CD8-positive, alpha-beta memory T cell (primary cell): ENCODE measurements at places on chromosomes 5 and 9. TPM values are rescaled to one million over a fixed set of nuclear protein-coding genes. Genes with fewer than 3 reads are reported as not detected.

Gene PCYOX1L
- total RNA-seq, result 23.3 TPM

Gene LURAP1L
- total RNA-seq, result not detected

Gene FBXL17
- total RNA-seq, result 6.4 TPM

Gene ZNF354C
- total RNA-seq, result 6.0 TPM

Gene ZBTB6
- total RNA-seq, result 12.6 TPM

Gene OTP
- total RNA-seq, result not detected

Gene FSD1L
- total RNA-seq, result 3.8 TPM

Gene PAX5
- total RNA-seq, result 0.18 TPM

Gene RAPGEF6
- 25.9 TPM for total RNA-seq

Gene ZNF454
- not detected for total RNA-seq

Gene PPP1R26
- 0.59 TPM for total RNA-seq

Gene PCA3
- total RNA-seq, result not detected

Gene GCNT1
- total RNA-seq, result 14.8 TPM

Gene IRGM
- 1.1 TPM for total RNA-seq

Gene KCNV2
- not detected for total RNA-seq

Gene DAB2IP
- 0.27 TPM for total RNA-seq

GRCh38 chr5:168244838-168245559 is 46.4 kb upstream of the WWC1 start:
- DNase-seq, result no peak

- DNase-seq, result no peak
Observed at GRCh38 chr5:78726003-78726402, 77.4 kb upstream of the LHFPL2 start.

GRCh38 chr9:4769321-4770080 is 23.2 kb upstream of the RCL1 start:
- no peak for DNase-seq

DNA sequence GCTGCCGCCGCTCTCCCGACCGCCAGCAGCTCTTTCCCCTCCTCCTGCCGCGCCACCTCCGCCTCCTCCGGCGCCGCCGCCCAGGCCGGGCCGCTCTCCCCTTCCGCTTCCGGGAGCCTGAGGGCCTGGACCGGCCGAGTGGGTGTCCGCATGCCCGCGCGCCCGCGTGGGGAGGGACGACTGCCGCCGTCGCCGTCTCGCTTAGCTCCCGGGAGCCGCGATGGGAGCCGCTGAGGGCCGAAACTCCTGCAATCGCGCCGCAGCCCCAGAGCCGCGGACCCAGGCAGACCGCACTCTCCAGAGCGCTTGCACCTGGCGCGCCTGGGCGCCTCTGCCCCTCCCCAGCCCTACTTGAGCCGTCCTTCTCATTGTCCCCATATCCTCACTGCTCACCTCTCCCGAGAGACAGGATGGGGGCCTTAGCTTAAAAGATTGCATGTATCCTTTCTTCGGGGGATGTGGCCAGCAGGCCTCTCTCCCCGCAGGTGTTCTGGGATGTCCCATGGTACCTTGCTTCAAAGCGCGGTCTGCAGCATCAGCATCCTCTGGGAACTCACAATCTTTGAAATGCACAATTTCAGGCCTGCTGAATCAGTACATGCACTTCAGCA is at the start of gene ZDHHC21:
ZDHHC21 (minus strand) TSS at position 182 of the 611 bp plus-strand sequence. CDS start 19,092 bp downstream, outside the sequence.
- peak; percentile 37 for DNase-seq

DNA sequence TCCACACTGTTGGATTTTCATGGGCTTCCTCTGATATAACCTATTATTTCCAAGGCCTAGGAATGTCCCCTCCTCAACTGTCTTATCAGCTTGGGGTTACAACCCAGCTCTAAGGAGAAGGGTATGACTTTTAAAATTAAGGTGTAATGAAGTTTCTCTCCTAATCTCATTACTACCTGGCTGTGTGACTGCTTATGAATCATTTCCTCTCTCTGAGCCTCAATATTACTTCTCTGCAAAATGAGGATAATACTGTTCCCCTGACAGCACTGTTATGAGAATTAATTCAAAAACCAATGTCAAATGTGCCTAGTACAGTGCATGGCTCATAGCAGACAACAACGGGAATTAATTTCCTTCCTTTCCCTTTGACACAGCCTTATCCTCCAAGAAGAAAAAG is 118.9 kb downstream of the NR6A1 start:
- no peak for DNase-seq

DNA sequence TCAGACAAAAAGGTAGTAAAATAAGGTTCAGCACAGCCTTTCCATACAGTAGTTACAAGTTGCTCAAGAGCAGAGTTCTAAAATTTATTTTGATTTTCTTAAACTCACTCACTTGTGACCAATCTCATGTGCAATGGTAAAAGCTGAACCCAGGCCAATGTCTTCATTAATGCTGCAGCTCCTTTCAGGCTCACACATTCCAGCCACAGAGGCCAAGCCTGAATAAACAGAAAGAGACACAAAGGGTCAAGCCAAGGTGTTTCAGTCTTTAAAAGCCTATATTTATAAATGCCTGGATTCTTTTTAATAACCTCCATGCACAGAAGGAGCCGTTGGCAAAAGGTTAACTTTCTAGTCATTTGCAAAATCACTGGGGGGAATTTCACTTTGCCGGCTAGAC is 152.5 kb downstream of the ADAMTS6 start:
- no peak for DNase-seq

DNA sequence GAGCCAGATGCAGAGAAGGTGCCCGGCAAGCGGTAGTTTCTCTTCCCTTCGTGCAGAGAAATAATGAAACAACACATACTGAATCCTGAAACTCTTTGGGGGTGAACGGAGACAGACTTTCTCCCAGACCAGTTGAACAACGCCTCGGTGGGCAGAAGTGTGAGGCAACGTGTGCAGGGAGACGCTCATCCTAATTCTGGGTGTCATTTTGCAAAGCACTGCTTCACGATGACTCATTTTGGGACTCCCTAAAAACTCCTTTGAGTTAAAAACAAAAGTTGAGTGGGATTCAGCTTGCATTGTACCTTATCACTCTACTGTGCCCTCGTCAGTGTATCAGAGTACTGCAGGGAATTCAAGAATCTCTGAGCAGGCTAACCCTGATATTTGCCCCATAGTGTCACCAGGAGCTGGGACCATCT is 3.5 kb upstream of the NEK6 start:
- DNase-seq, result no peak

GRCh38 chr5:126053630-126054029 is 369.6 kb upstream of the GRAMD2B start:
- no peak for DNase-seq

GRCh38 chr5:106822851-106823250 is 847.9 kb downstream of the EFNA5 start:
- no peak for DNase-seq

- no peak for DNase-seq
Observed at GRCh38 chr9:922171-922570, 54.3 kb upstream of the DMRT3 start.

- DNase-seq, result no peak
Observed at GRCh38 chr5:57575839-57576238, 93.2 kb upstream of the ACTBL2 start.

GRCh38 chr9:94591876-94592275 is 1.7 kb downstream of the FBP2 start:
- DNase-seq, result no peak

DNA sequence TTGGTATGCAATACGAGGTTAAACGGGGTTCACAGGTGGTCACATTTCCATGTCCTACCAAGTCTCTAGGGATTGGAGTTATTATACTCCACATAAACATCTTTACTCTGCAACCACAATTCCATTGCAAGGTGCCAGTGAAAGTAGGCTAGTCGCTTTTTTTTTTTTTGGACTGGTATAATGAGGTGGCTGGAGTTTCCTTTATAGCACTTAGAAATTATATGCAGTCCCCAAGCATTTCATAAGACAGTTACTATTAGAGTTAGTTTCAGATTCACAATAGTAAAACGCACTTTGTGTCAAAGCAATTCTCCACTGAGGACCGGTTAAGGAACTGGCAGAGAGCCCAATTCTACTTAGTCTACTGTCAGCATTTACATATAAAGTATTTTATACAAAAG is 1.4 kb downstream of the MEF2C start:
- no peak for DNase-seq

- peak; percentile 44 for DNase-seq
Observed at GRCh38 chr5:1183424-1184162, 17.8 kb upstream of the SLC6A19 start.

DNA sequence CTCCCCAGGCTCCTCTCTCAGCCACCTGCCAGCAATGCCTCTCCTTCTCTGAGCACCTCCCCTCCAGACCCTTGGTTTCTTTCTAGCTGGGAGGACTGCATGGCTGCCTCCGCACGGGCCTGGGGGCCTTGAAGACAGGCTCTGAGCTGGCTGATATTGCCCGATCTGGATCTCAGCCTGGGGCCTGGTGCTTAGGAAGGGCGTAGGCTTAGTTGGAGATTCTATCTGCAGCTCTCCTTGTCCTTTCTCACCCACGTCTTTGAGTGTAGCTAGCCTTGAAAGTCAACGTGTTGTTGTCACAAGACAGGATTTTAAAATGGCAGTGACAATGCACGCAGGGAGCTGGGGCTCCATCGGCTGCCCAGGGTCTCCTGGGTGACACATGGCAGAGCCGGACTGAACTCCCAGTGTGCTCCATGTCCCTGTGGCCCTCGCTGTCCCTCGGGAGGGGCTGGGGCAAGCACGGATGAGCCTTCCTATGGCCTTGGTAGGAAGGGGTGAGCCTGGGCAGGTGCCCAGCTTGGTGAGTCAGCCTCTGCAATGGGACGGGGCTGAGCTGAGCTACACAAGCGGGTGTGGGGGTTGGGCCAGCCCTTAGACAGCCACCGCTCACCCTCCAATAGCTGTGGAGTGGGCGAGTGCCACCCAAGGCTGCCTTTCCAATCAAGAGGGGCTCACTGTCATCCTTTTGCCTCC is 9.4 kb downstream of the ADAMTSL2 start:
- no peak for DNase-seq

DNA sequence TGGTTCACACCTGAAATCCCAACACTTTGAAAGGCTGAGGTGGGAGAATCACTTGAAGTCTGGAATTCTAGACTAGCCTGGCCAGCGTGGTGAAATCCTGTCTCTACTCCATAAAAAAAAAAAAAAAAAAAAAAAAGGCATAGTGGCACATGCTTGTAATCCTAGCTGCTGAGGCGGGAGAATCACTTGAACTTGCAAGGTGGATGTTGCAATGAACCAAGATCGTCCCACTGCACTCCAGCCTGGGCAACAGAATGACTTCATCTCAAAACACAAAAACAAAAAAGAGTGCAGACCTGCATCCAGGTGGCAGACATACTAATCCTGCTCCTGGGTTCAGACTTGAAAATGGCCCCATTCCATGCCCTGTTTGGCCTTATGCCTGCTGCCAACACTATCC is 21.8 kb upstream of the ADAMTS19 start:
- no peak for DNase-seq

DNA sequence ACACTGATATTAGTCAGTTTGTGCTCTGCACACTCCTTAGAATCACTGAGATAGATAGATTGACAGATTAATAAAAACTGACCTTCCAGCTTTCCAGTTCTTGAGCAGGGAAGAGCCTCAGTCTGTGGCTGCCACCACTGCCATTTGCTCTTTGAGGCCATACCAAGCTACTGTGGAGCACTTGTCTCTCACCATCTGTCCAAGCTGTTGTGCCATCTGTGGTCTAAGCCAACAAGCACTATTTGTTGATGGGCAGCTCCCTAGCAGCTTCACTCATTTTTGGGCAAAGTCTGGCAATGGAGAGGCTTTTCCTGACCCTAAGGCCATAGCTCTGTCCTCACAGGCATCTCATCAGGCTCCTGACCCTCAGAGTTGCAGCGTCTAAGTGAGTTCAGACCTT is 30.4 kb downstream of the HTR1A start:
- no peak for DNase-seq

DNA sequence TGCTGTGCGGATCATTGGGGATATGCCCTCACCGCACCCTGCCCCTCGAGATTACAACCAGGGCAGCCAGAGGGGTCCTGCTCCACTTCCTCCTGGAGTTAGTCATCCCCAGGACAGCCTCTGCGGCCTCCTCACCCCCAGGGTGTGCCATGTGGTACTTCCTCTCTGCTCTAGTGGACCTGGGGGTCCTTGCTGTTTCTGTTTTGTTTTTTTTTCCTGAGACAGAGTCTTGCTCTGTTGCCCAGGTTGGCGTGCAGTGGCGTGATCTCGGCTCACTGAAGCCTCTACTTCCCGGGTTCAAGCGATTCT is 5.2 kb upstream of the FCN1 start:
- DNase-seq, result no peak

DNA sequence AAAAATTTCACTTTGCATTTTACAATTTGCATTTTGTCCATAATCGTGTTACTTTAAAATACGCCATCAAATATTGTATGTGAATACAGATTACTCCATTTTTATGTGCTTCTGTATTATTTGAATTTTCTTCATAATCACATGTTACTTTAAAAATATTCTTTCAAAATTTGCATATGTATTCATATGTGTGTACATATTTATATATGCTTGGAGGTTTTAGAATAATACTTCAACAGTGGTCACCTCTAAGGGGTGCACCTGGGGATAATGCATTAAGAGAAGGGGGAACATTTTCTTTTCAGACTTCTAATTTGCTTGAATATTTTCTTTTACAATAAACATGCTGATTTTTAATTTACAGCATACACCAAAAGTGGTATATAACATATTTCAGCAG is 21.9 kb upstream of the ELL2 start:
- no peak for DNase-seq

GRCh38 chr5:179791881-179792611 is 1.7 kb upstream of the LTC4S start:
- no peak for DNase-seq

DNA sequence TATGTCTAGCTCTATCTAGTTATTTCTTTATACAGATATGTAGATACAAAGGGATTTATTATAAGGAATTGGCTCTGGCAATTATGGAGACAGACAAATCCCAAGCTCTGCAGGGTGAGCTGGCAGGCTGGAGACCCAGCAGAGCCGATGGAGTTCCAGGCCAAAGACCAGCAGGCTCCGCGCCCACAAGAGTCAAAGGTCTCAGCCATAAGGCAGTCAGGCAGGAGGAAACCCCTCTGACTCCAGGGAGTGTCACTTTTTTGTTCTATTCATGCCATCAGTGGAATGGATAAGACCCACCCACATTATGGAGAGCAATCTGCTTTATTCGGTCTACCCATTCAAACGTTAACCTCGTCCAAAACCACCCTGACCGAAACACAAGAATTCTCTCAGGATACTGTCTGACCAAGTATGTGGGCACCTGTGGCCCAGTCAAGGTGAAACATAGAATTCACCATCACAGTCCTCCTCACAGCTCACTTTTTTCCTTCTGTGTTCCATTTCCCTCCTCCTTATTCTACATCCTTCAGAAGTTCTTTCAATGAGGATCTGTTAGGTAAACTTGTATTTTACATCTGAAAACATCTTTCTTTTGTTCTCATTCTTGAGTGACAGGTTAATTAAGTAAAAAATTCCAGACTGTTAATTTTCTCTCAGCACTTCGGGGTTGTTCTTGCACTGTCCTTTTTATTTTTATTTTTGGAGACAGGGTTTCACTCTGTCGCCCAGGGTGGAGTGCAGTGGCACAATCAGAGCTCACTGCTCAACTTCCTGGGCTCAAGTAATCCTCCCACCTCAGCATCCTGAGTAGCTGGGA is 21.2 kb downstream of the RNF130 start:
- no peak for DNase-seq

GRCh38 chr9:128057724-128058409 is 9.3 kb downstream of the NAIF1 start:
- no peak for DNase-seq

GRCh38 chr5:143771189-143771588 is 40.8 kb upstream of the HMHB1 start:
- DNase-seq, result no peak
